ENCODE measurements at places on chromosomes 1 and 21.

GRCh38 chr1:115426956-115427355 is 88.9 kb upstream of the NGF start:
- DNase-seq = no peak

- no peak for DNase-seq
These were observed 5.2 kb upstream of the FAM89A start for GRCh38 chr1:231045286-231045685.

GRCh38 chr1:210394281-210394821 is 65.6 kb downstream of the HHAT start:
- no peak for DNase-seq

DNA sequence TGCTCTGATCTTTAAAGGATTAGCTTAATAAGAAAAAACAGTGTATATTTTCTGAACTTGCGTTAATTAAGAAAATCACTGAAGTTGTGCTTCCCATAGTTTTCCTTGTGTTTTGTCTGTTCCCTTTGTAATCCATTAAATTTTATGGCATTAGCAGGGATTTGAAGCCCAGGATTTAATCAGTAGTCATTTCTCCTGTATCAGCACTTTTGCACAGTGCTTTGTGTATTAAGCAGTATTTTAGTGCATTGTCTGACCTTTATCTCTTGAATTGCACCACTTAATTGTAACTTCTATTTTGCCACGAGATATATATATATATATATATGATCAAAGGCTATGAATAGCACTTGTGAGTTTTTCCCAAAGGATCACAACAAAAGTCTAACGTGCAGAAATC is 133.7 kb downstream of the S1PR1 start:
- DNase-seq = no peak

DNA sequence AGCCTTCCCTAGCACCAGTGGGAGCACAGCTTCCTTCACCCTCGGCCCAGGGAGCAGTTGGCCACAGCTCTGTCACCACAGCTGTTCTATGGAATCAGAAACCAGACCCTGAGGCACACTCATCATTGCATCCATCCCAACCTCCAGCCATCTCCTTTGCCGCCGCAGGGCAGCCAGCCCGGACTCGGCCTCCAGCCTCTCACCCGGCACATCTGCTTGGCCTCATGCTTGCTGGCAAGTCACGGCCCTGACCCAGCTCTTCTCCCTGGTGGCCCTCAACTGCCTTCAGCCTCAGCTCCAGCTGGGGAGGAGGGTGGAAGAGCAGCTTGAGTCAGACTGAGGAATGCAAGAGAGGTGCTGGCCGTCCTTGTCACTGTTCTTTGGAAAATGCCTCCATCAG is 59.8 kb downstream of the TOR1AIP2 start:
- no peak for DNase-seq

DNA sequence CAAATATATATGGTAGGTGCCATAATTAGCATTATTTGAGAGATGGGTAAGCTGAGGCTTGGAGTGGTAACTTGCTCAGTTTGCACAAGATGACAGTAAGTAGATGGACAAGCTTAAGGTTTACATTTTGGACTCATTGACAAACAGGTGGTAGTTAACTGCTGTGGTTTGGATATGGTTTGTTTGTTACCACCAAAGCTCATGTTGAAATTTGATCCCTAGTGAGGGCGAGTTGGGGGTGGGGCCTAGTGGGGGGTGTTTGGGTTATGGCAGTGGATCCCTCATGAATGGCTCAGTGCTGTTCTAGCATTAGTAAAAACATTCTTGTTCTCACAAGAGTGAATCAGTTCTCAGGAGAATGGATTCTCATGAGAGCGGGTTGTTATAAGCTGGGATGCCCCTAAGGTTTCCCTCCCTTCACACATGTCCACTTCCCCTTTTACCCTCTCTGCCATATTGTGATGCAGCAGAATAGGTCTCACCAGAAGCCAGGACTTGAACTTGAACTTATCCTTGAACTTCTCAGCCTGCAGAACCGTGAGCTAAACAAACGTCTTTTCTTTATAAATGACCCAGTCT is 6.6 kb upstream of the PRRX1 start:
- no peak for DNase-seq

DNA sequence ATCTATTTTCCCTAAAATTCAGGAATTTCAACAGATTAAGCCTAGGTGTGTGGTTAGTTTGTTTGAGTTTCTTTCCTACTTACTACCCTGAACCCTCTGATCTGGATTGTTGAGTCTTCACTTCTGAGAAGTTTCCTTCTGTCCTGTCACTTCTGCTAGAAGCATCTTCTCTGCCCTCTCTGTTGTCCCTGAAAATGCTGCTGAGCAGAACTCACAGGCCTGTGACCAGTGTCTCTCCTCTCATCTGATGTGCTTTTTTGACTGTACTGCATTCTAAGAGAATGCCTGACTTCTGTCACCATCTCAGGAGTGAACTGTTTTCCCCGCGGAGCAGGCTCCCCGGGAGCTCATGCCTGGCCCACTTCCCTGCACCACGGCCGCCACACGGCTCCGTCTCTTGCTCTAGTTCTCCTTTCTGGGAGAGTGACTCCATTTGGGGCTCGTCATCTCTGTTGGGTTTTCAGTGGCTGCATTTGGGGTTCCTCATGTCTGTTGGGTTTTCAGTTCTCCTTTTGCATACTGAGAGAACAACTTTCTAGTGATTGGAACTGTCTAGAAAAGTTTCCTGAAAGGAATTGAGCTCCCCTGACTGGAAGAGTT is 77.9 kb downstream of the POFUT2 start:
- DNase-seq = no peak

- DNase-seq = no peak
These were observed 21.1 kb downstream of the PAX7 start for GRCh38 chr1:18651713-18652112.

DNA sequence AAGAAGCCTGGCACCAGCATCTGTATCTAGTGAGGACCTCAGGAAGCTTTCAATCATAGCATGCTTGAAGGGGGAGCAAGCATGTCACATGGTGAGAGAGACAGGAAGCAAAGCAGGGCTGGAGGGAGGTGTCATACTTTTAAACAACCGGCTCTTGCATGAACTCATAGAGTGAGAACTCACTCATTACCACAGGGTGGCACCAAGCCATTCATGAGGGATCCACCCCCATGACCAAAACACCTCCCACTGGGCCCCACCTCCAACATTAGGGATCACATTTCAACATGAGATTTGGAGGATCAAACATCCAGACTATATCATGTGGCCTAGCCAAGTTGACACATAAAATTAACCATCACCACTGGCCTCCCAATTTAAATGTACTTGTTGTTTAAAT is 125.1 kb upstream of the KCND3 start:
- DNase-seq = peak; percentile 6

DNA sequence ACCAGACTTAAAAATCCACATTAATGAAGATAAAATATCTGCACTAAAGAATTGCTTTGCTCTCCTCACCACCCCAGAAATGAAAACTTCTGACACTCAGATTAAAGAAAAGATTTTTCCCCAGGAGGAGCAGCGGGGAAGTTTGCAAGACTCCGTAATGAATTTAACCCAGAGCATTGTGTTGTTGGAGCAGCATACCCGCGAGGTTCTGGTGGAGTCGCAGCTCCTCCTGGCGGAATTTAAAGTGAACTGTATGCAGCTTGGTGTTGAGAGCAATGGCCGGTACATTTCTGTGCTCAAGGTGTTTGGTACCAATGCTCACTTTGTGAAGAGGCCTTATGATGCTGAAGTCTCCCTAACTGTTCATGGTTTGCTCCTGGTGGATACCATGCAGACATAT is 46.4 kb downstream of the VPS13D start:
- peak; percentile 6 for DNase-seq

DNA sequence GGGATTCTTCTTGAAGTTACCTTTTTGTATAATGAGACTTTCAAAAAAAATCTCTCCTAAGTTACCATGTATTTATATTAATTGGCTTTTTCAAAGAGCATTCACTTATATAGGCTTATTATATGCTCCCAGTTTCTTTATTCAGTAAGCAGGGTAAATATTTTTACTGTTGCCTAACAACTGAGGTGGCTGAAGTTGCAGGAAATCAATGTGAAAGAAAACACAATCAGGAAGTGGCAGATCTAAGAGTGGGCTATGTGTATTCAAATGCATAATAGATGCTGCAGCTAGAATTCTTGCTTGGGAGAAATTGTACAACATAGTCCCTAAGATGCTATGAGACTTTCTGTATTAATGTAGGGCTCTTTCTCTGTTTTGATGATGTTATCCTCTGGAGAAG is 606.9 kb downstream of the NUF2 start:
- no peak for DNase-seq

GRCh38 chr1:34874296-34874952 is 14.9 kb upstream of the SMIM12 start:
- DNase-seq = no peak

GRCh38 chr1:7865978-7866377 is 13.1 kb upstream of the UTS2 start:
- no peak for DNase-seq

GRCh38 chr1:112625696-112626095 is 6.1 kb downstream of the CAPZA1 start:
- no peak for DNase-seq

DNA sequence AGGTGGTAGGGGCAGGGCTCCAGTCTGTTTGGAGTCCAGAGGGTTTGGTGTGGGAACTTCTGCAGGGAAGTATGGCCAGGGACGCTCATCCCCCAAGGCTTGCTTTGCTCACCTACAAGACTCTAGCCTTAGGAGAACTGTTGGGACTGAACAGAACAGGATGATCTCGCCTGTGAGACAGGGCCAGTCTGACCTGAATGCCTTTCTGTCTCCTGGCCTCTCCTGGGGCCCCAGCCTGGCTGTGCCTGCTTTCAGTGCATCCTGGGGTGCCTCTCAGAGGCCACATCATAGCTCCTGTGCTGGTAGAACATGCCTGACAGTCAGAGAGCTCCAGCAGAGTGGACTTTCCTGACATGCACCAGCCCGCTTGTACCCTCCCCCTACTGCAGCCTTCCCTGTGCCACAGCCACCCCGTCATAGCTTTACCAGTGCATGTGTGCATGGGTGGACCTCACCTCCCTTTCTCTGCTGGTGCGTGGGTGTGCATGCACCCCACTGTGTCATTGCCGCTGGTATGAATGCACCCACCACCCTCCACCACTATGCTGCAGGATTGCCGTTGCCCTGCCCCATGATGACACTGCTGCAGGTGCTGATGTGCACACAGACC is 165.8 kb downstream of the GIPC2 start:
- DNase-seq = no peak

DNA sequence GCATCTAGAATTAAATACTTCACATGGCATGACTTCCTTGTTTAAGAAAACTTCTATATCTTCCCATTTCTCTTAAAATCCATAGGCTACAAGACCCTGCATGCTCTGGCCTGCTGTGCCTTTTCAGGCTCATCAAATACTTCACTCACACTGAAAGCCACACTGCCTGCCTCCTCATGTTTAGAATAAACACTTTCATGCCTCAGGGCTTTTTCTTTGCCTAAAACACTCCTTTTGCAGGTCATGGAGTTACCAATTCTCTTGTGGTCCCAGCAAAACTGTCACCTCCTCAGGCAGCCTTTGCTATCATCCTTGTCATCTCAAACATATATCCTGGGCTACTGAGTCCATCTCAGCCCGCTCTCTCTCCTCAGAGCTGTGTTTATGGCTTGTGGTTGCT is 5.5 kb downstream of the SGIP1 start:
- DNase-seq = no peak

DNA sequence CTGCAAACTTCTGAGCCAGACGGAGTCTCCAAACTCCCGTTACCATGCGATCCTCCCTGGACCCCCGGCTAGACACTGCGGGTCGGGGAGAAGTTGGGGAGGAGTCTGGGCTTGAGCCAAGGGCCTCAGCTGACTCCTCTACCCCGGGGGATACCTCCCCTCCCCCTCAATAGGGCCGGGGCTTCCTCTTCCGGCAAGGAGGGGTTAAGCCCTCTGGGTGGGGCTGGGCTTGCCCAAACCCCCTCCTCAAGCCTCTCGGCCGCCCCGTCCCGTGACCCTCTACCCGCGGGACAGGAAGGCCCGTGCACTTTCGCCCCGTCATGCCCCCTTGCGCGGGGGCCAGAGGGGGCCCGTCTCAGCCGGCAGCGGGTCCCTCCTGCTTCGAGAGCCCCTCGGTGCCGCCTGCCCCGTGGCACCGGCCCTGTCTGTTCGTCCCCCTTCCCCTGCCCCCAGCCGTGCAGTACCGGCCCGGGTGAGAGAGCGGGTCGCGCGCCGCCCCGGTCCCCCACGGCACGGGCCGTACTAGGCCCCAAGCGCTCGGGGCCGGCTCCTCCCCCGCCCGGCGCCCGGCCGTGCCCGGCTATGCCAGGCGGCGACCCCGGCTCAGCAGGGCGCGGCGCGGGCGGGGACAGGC is 652 bp downstream of the ARL8A start:
- DNase-seq = peak; percentile 49

- DNase-seq = peak; percentile 39
These were observed 65.8 kb downstream of the SIK1 start for GRCh38 chr21:43361127-43361492.

GRCh38 chr1:45923343-45923742 is 119.9 kb downstream of the MAST2 start:
- no peak for DNase-seq

- DNase-seq = no peak
These were observed 38.7 kb downstream of the AZIN2 start for GRCh38 chr1:33119532-33120217.

DNA sequence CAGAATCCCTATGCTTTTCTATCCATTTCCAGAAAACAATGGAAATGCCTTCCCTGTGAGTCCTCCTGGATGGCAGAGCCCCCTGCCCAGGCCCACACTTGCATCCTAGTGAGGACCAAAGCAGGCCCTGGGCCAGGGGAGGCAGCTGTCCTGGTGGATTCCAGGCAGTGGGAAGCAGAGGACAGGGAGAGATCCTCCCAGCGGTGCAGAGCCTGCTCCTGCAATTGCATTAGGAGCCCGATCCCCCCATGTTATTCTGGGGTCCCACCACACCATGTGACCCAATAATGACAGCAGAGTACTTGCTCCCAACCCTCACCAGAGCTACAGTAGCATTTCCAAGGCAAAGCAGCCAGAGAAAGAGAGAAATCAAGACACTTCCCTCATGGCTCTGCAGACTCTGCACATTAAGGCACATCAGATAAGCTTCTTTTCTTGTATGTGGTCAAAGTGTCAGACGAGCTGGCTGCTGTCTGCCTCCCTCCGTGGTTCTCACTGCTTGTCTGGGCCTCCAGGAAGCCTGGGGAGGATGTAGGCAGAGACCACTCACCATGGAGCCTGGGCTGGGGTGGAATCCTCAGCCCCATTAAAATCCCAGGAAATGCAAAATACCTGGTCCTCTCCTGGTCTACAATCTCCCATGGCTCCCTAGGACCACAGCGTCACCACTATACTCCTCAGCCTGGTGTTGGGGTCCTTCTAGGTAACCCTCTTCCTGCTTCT is 54.9 kb upstream of the RUNX3 start:
- no peak for DNase-seq

Data from stimulated activated CD4-positive, alpha-beta T cell treated with anti-CD3 and anti-CD28 coated beads, Interleukin-15, amount 100 ng/mL, for 24 hours (primary cell).